ENCODE measurements at places on chromosomes 5 and 9.

GRCh38 chr5:43335681-43336080, 22.5 kb upstream of the HMGCS1 start:
- ATAC-seq, result no peak

- no peak for ATAC-seq
Measured at GRCh38 chr9:131056781-131057506, 39.4 kb upstream of the AIF1L start.

DNA sequence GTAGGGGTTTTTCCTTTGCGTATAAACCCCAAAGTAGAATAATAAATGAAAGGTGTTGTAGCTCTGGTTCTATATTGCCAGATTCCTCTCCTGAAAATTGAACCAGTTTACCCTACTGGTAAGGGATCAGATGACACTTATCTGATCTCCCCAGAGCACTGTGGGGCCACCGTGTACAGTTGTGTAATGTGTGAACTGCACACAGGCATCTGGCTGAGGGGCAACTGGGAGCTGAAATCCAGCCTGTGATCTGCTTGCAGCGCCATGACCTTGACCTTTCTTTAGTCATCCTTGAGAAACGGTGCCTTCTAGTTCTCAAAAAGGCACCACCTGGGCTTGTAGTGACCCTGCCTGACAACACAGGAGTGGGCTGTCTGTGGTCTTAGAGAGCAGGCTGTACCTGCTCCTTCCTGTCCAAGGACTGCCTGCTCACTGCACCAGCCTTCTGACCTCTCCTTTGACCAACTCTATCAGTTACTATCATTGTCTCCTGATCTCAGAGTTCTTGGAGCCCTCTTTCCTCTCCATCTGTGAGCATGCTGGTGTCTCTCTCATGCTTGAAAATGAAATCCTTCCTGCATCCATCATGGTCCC, 40.2 kb downstream of the PDE6A start:
- ATAC-seq, result no peak

DNA sequence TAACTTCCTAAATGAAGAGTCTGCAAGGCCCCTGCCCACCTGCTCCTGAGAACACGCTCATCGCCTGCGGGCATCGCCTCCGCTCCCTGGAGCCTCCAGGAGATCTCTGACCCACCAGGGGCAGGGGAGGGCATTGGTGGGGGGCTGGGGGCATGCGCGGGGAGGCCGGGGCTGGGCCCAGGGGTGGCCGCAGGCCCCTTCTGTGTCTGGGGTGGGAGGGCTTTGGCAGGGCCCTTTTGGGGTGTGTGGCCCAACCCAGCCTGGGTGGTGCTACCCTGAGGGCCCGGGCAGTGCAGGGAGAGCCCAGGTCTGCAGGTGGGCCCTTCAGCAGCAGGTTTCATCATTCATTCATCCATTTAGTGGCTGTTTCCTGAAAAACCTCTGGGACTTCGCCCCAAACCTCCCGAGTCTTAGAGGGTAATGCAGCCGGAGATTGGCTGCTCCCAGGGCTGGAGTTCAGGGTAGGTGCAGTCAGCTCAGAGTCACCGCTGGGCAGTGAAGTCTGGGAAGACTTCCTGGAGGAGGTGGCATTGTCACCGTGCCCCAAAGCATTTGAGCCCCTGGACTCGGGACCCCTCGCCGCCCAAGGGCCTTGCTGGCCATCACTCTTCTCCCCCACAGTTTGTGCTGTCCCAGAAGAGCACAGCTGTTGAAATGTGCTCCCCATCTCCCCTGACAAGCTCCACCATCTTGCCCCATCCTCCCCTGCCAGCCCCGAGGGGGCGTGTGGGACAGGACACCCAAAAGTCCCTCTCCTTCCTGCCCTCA, 255.1 kb downstream of the PARP8 start:
- no peak for ATAC-seq

- ATAC-seq, result no peak
Measured at GRCh38 chr5:89053547-89053946, 170.6 kb upstream of the MEF2C start.
